ENCODE measurements at places on chromosomes 12 and 14. TPM values are rescaled to one million over a fixed set of nuclear protein-coding genes. Genes with fewer than 3 reads are reported as not detected.
A peak's percentile ranks its signal among the peaks of the same experiment; 100 is the strongest.

Gene RAPGEF3
- 0.83 TPM for total RNA-seq

Gene GDF3
- not detected for total RNA-seq

DNA sequence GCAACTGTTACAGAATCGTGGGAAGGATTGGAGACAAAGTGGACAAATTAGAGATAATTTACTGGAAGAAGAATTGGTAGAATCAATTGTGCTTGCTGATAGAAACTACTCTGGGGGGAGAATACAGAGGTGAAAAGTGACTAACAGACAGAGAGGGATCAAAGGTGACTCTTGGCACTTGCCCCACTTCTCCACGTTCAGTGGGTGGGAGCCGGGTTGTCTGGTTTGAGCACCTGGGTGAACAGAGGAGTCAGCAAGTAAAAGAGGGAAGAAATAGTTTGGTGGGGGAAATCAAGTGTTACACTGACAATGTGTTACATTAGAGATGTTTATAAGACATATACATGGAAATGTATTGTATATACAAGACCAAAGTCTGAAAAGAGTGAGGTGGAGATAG is 69.1 kb downstream of the PPP2R5E start:
- DNase-seq = no peak

- DNase-seq = no peak
Measured at GRCh38 chr12:131644481-131644880, 66.4 kb upstream of the SFSWAP start.

Gene KRT71
- total RNA-seq = not detected

GRCh38 chr12:109099431-109100020 is 2.1 kb downstream of the UNG start:
- DNase-seq = no peak

DNA sequence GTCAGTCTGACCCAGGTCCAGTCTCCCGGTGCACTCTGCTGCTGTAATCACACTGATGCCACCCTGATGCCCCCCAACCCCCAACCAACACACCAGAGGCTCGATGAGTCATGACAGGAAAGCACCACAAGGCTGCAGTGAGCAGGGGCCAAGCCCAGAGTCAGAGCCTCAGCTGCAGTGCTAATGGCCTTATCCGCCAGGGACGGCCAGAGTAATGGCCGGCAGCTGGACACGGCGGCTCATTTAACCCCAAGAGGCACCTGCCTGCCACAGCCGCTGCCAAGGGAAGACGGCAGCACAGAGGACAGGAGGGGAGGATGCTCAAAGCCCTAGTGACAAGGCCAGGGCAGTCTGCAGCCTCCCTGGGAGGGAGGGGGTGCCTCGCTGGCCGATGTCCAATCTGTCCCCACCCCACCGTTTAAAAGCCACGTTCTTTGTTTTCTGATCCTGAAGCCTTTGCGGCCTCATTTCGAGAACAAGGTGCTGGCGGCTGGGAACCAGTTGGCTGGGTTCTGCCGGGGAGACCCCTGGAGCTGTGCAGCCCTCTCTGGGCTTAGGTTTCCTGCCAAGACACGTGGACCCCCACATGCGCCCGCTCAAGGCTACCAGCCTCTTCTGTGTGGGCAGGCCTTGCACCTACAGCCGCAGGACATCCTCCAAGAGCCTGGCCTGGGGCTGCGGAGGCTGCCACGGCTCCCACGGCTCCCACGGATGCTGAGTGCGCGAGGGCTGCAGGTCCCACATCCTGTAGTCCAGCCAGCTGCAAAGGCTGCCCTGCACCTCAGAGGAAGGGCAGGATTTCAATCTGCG is 13.1 kb downstream of the CCDC85C start:
- no peak for DNase-seq

Gene KCNH5
- total RNA-seq = not detected

Gene RPAP3
- 55.3 TPM for total RNA-seq

DNA sequence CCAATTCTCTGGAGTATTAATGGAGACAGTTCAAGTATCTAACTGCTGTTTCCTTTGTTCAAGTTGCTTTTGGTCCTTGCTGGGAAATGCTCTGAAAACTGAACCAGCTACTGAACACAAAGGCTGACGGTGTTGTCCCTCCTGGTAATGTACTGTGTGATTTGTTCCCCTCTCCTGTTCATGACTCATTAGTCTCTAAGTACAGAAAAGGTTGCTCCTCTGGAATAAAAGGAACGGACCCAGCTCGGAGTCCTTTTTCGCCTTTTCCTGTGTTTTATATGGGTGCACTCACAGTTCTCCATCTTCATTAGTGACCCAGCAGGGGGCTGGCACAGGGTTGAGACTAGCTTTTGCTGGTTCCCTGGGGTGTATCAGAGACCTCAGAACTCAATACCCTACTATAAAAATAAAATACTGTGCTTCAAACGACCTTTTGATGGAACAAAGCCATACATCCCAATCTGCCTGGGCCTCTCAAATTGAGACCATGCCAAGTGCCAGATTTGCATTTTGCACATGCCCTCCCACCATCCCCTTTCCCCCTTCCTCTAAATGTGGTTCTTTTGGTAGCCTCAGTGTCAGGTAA is 269.7 kb downstream of the RAD51B start:
- DNase-seq = no peak

DNA sequence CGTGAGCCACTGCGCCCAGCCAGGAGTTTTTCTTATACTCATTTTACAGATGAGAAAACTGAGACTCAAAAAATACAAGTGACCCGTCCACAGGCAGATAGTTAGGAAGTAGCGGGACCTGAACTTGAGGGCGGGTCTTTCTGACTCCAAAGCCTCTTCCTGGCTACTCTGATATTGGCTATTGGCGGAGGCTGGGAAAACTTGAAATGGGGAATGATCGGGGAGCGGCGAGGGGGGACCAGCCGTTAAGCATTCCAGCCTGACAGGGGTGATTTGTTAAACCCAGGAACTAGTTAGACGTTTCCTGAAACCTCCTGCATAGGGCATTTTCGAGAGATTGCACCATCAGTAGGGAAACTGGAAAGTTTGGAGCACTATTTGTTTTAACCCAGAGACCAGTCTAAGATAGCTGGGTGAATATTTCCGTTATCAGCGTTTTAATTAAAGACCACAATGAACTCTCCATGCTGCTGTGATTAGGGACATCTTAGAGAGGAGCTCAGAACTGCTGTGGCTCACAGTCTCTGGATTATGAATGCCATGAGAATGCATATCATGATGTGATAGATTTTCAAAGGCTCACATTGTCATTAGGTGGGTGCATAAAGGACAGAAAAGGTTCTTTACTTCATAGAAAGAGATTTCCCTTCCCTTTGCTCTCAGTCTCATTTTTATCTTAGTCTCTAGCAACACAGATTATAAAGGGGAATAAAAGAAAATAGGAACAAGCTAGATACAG is 2.5 kb downstream of the NR1H4 start:
- no peak for DNase-seq

DNA sequence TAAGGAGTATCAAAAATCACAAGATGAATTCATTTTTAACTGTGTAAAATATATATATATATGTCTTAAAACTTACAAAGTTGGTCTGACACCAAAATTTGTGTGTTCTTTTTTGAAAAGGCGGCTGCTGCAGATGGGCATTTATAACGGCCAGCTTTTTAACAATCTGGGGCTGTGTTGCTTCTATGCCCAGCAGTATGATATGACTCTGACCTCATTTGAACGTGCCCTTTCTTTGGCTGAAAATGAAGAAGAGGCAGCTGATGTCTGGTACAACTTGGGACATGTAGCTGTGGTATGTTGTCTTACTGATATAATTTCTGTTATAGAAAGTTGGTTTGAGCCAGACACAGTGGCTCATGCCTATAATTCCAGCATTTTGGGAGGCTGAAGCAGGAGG is 47.0 kb downstream of the TTC8 start:
- no peak for DNase-seq

Gene CEBPE
- total RNA-seq = 0.34 TPM

DNA sequence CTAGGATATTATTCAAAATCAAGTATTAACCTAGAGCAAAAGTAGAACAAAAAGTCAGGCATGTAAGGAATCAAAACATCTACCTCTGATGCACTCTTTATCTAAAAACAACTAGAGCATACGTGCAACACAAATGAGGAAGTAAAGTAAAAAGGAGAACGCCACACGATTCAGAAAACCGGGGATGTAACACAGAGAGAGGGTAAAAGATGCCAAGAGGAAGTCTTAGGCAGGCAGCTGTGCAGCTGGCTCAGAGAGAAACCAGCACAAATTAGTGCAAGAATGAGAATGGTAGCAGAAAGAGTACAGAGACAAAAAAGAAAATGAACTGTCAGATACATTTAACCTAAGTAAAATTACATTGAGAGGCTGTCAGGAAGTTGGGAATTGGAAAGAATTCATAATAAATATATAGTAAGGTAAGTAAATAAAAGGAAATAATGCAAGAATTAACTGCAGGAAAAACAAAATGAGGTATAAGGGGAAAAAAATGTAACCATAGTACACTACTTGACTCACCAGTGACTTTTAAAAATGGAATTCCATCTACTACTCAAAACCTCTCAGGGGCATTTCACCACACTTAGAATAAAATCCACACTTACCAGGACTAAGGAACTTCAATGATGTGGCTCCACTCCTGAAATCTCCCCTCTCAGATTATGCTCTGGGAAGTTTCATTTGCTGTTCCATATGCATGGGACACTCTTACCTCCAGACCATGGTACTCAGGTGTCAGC is 17.1 kb downstream of the BCAT1 start:
- DNase-seq = no peak

- DNase-seq = no peak
Measured at GRCh38 chr12:64181430-64182291, 40.4 kb downstream of the KICS2 start.

DNA sequence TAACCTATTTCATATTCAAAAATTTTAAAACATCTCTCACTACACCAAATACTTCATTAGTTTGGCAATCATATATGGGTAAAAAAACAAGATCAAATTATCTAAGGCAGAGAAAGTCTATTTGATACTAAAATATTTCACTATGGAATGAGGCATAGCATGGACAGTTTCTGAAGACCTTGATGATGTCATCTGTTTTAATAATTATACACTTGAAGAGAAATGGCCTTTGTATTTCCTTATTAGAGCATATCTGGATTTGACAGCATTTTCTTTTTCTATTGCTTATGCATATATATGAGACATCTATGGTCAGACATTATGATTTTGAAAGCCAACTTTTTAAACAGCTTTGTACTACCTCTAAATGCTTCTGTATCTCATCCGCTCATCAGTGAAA is 88.6 kb downstream of the DDHD1 start:
- DNase-seq = no peak

- DNase-seq = no peak
Measured at GRCh38 chr12:52200086-52200780, 8.4 kb upstream of the KRT80 start.

DNA sequence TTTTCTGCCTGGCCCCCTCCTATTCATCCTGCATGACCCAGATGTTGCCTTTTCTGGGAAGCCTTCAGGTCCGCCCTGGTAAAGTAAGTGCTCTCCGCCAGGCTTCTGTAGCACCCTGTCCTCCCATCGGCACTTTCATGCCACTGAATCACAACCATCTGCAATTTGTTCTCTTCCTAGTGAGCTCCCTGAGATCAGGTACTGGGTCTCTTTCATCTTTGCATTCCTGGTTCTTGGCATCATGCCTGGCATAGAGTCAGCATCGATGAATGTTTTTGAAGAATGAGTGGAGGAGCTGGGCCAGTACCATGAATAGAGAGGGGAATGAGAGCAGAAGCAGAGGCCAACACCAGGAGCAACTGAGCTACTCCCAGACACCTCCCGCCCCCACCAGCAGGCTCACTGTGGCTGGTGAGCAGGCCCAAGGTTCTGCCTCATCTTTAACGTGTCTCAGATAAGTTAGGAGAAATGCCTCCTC is 13.1 kb downstream of the ZDHHC22 start:
- DNase-seq = no peak

Gene HIF1A
- 329 TPM for total RNA-seq

GRCh38 chr12:46158501-46158900 is 110.3 kb downstream of the SLC38A1 start:
- no peak for DNase-seq

- DNase-seq = peak; percentile 82
Measured at GRCh38 chr14:64760146-64760755, 56.0 kb downstream of the PLEKHG3 start.

Gene NRIP2
- not detected for total RNA-seq

- no peak for DNase-seq
Measured at GRCh38 chr12:46134205-46134811, 134.5 kb downstream of the SLC38A1 start.

Gene GZMH
- 45.0 TPM for total RNA-seq

DNA sequence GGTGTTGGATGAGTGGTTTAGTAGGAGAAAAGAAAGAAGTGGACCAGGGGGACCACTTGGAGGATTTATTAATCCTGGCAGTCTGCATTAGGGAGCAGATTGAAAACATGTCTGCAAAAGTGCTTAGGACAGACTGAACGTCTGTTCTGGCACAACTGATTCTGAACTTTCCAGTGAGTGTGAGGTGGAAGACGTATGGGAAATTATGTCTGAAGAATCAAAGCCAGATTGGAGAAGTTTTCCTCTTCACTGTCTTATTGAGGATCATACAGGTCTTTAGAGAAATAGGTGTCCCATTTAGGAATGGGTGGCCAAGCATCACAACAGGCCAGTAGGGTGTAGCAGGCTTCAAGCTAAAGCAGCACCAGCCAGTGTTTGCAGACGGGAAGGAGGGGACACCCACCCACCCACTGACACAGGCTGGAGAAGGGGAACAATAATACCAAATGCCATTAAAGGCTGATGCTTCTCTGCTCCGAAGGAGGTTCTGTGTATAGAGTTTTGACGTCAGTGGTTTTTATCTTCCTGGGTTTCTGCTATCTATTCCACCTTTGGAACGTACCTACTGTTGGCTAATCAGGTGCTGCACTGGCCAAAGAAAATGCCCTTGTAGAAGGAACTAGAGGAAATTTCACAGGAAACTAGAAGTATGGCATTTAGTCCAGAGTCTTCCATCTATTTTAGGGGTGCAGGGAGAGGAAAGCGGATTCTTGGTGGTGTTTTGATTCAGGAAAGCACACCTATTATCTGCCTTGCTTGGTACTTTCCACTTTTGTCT is 1.8 kb downstream of the SRRM4 start:
- no peak for DNase-seq

- no peak for DNase-seq
Measured at GRCh38 chr12:95870897-95871296, 12.1 kb downstream of the SNRPF start.

Gene COX8C
- not detected for total RNA-seq

Gene HOXC10
- not detected for total RNA-seq

- no peak for DNase-seq
Measured at GRCh38 chr14:92308716-92309115, 14.2 kb upstream of the SLC24A4 start.

DNA sequence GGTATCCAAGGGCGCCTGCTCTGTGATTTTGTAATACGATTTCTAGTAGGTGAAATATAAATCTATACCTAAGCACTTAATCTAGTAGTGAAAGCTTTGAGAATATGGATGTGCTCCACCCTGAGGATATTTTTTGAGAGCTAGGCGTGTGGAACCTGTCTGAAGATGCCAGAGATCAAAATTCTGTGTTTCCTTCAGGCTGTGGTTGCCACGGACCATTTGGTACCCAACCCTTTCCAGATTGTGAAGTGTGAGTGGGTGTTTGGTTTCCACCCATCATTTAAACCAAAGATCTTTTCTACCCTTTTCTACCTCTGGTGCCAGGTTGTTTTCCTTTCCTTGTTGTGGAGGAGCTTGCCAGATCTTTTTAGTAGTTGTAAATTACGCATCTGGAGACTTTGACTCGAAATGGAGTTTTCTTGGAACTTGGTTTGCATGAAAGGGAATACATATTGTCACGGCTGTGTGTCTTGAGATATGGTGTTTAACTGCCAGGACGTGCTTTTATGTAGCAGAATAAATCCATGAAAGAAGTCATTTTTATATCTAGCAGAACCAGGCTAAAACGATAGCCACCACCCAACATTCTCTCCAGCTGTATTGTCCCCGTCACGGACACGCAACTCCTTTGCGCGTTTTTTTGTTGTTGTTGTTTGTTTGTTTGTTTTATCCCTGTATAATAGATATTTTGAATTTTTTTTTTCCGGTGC is 2.2 kb downstream of the LRFN5 start:
- DNase-seq = no peak

All from activated CD4-positive, alpha-beta T cell treated with anti-CD3 and anti-CD28 coated beads for 36 hours (primary cell).